AG04449 (cell line): ENCODE measurements at places on chromosomes 4 and X.

DNA sequence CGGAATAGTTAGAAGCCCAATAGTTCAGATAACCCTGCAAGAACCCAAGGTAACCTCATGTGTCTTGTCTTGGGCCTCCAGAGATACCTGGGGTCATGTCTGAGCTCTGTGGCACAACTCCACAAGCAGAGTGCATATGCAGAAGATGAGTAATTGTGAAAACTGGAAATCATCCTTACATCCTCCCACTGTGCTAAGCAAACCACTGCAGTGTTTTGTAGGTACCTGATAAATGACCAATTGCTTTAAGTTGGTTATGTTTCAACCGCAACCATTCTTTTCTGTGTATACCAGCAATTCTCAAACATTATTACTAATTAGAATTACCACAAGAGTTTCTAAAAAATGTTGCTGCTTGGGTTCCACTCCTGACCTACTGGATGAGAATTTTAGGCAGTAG lies 73.2 kb downstream of the CBLL2 start:
- no peak for DNase-seq

GRCh38 chr4:27022963-27023362 lies 162.3 kb downstream of the STIM2 start:
- no peak for DNase-seq

GRCh38 chrX:153634832-153635231 lies 12.2 kb upstream of the DUSP9 start:
- no peak for DNase-seq

DNA sequence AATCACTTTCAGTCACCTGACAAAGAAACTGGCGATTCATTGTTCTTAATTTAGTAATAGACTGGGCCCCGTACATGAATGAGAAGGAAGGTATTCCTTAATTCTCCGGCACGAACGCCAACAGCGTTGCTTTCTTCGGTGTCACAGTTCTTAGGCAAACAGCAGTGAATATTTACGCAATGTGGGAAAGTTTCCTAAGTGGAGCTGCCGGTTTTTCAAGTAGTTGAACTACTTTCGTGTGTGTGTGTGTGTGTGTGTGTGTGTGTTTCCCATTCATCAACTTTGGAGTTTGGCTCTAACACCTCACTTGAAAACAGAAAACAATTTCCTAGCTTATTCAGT lies 651 bp downstream of the NXT2 start:
- DNase-seq, result no peak

DNA sequence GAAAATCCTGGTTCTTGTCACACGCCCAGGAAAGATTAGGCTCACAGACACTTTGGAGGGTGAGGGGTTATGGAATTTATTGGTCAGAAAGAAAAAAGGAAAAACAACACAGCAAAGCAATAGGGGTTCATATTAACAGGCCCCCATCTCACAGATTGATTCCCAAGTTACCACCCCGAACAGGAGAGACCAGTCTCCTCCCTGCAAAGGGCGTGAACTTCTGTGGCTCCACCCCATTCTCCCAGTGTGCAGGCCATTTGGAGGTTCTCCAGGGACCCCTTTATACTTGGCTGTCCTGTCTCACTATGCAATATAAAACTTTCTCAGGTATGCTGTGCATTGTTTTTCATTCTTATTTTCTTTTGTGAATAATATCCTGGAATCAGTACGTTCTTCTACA lies 7.4 kb downstream of the FGF2 start:
- DNase-seq, result no peak

- DNase-seq, result no peak
Measured at GRCh38 chr4:81471588-81472280, at the start of gene RASGEF1B. Gene RASGEF1B, minus strand, starts transcription at chr4:81471907. Its CDS starts 12,399 bp downstream, at chr4:81459508.

- DNase-seq, result no peak
Measured at GRCh38 chrX:3046253-3047240, 5.3 kb downstream of the ARSF start.

DNA sequence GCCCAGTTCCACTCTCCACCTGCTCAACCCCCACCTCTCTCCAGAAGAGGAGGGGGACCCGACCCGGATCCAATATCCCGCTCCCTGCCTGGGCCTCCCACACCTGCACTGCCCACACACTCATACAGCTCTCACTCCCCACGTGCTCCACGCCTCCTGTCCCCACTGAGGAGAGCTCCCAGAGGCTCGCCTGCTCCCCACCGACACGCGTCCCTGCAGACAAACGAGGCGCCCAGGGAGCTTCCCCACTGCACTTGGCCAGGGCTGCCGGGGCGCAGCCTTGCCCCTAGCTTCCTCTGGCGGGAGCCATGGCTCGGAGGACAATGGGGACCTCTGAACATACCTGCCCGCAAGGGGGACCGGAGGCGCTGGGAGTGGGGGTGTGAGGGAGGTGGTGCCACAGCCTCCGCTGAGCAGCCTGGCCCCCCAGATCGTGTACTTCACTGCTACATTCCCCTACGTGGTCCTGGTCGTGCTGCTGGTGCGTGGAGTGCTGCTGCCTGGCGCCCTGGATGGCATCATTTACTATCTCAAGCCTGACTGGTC lies 5.0 kb downstream of the SLC6A8 start:
- DNase-seq, result no peak

DNA sequence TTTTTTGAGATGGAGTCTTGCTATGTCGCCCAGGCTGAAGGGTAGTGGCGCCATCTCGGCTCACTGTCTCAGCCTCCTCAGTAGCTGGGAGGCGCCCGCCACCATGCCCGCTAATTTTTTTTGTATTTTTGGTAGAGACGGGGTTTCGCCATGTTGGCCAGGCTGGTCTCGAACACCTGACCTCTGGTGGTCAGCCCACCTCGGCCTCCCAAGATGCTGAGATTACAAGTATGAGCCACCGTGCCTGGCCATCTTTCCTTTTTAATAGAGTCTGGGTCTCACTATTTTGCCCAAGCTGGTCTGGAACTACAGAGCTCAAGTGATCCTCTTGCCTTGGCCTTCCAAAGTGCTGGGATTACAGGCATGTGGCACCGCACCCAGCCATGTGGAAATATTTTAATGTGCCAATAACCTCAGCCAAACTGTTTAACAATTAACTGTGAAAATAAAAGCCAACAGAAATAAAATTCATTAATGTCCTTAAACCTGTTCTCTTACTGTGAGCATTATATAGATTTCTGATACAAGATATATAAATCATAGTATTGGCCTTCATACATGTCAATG lies 16.3 kb downstream of the PDS5A start:
- DNase-seq, result no peak

- no peak for DNase-seq
Measured at GRCh38 chr4:61786211-61786610, 586.1 kb downstream of the ADGRL3 start.

DNA sequence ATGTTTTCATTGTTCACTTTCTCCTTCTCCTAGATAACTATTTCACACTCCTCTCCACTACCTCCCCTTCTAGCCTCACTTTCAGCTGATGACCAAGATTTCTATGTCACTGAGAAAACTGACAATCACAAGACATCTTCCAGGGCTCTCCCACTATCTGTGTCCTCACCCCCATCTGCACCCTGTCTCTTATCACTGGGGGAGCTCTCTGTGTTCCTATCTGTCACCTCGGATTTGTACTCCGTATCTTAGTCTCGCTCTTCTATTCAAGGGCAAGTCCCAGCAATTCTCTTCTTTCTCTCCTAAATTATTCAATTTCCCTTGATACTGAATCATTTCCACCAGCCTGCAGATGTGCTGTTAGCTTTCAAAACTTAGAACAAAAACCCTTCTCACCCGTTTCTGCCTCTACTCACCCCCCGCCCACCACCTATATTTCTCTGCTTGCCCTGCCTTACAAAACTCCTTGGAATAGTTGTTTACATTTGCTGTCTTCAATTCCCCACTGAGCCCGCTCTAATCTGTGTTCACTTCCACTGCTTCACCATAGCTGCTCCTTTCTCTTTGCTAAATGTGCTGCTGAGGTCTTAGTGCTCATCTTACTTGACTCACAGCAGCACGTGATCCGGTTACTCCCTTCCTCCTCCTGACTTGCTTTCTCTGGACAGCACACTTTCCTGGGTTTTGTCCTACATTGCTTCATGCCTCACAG lies 293.2 kb downstream of the UNC5C start:
- DNase-seq, result no peak

DNA sequence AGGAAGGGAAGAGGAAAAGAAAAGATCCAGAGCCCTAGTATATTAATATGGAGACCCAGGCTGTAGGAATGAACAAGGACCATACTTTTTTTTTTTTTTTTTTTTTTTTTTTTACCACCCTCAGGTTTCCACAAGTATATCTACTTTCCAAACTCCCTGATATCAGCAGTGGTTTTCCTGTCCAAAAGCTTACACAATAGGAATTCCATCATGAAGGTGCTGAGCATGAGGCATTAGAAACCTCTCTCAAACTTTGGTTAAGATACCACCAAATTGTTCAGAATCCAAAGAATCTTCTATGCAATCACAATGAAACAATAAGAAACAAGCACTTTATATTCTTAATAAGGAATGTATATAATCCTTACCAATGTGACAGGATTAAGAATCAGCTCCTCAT lies 26.5 kb downstream of the RPS6KA3 start:
- DNase-seq, result no peak

DNA sequence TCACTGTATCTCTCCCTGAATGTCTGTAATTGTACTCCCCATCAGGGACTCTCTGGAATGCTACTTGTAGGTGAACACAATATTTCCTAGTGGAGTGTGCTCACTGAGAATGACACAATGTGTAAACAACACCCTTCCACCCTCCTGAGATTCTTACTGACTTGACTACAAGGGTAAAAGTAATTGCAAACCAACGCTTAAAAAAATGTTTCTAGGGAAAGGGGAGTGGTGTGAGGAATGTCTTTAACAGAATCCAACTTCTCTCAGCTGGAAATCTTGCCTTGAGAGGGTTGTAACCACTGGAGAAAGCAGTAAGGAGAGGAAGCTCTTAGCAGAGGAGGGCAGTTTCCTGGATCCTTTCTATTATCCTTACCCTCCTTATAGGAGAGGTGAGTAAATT lies 5.1 kb upstream of the RAPGEF2 start:
- DNase-seq, result no peak

GRCh38 chr4:180436361-180436760 lies 1806.8 kb upstream of the TENM3 start:
- DNase-seq, result no peak

- DNase-seq, result no peak
Measured at GRCh38 chrX:107467271-107467670, 17.8 kb downstream of the FRMPD3 start.

GRCh38 chr4:114108869-114109268 lies 129.4 kb upstream of the ARSJ start:
- DNase-seq, result no peak

- no peak for DNase-seq
Measured at GRCh38 chr4:184475096-184475461, 729 bp upstream of the IRF2 start.

GRCh38 chrX:19881559-19881958 lies 5.8 kb downstream of the SH3KBP1 start:
- no peak for DNase-seq

GRCh38 chrX:47316276-47317025 lies 53.9 kb upstream of the ZNF157 start:
- no peak for DNase-seq

DNA sequence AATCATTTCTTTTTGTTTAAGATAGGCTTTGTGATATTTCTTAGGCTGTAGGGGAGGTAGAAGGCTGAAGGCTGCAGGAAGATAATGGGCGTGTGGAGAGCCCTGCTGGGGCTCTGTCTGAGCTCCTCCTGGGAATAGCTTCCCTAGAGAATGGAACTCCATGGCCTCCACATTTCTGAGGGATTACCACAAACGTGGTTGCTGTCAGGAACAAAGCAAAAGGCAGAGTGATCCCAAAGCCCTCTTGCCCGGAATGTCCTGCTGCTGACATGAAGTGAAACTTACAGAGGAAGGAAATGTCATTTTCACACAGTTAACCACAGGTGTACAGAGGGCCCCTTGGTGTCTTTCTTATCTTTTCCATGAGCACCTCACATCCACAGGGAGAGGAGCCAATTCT lies 89.3 kb downstream of the DDIT4L start:
- no peak for DNase-seq

- no peak for DNase-seq
Measured at GRCh38 chrX:84187533-84188319, at the start of gene RPS6KA6. Gene RPS6KA6, minus strand, starts transcription at chrX:84188199. Its CDS starts 300 bp downstream, at chrX:84187899.

- DNase-seq, result no peak
Measured at GRCh38 chr4:67256388-67257043, 288.8 kb downstream of the CENPC start.

GRCh38 chrX:16466640-16467432 lies 183.1 kb upstream of the S100G start:
- DNase-seq, result no peak

DNA sequence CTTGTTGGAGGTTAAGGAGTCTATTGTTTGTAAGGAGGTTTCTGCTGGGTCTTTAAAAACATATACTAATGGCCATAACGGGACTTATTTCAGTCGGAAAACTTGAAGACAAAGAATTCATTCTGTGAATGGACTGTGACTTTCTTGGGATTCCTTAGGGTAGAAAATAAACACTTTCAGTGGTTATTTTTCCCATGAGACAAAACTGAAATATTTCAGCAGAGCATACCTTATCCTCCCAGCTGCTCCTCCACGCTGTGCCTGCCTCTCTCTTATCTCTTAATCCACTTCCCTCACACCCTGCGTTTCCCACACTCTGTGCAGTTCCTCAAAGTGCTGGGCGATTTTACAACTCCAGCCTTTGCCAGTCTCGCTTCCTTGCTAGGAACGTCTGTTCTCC lies 47.1 kb upstream of the SORBS2 start:
- DNase-seq, result no peak

DNA sequence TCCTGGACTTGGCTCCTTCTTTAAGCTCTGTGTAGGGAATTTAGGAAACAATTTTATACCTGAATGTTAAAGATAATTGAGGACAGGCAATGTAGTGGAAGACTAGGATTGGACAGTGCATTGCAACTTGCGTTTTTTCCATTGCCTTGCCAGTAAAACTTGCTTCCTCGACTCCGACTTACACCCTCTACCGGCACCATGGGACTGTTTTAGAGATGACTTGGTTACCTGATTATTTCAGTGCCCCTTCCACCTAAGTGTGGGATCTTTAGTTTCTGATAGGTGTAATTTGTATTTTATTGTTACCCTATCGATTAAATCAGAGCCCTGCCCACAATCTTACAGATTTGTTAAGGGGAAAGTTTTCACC lies 1.2 kb downstream of the PRPS1 start:
- no peak for DNase-seq

DNA sequence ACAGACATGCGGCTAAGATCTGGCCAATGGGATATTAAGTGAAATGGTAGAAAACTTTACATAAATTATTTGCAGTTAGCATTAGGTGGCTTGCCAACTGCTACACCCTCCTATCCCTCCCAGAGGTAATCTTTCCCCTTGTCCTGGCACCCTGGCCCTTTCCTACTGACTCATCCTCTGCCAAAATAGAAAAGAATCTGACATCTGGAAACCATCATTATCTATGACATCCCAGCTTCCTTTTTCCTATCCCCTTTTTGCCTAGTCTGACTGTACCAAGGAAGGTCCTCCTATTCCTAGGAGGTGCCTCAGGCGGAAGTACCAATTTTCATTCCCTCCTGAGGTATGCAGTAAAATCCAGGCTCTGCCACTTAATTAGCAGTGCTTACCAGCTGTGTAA lies 163.6 kb upstream of the KLF3 start:
- DNase-seq, result no peak

DNA sequence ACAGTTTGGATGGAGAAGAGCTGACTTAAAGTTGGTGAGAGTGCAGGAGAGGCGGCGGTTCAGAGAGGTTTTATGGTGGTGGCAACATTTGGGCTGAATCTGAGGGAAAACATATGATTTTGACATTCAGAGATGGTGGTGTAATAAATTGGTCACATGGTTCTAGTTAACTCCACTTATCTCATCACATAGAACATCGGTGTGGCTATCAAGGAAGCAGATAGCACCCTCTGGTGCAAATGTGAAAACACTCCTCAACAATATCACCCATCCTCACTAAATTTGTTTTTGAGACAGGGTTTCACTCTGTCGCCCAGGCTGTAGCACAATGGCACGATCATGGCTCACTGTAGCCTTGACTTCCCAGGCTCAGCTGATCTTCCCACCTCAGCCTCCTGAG lies 28.8 kb downstream of the SUPT20HL2 start:
- DNase-seq, result no peak
